ENCODE measurements at places on chromosomes 13 and 19.

GRCh38 chr19:18529782-18530181 is 7.9 kb upstream of the ELL start:
- DNase-seq: no peak

GRCh38 chr19:1370579-1371361 is 12.9 kb upstream of the NDUFS7 start:
- DNase-seq: peak; percentile 43

GRCh38 chr19:4640247-4641000 is 1.1 kb downstream of the TNFAIP8L1 start:
- DNase-seq: no peak

GRCh38 chr19:43612374-43612773 is 486 bp downstream of the SRRM5 start:
- DNase-seq: no peak
